ENCODE measurements at places on chromosomes 3 and 15.

DNA sequence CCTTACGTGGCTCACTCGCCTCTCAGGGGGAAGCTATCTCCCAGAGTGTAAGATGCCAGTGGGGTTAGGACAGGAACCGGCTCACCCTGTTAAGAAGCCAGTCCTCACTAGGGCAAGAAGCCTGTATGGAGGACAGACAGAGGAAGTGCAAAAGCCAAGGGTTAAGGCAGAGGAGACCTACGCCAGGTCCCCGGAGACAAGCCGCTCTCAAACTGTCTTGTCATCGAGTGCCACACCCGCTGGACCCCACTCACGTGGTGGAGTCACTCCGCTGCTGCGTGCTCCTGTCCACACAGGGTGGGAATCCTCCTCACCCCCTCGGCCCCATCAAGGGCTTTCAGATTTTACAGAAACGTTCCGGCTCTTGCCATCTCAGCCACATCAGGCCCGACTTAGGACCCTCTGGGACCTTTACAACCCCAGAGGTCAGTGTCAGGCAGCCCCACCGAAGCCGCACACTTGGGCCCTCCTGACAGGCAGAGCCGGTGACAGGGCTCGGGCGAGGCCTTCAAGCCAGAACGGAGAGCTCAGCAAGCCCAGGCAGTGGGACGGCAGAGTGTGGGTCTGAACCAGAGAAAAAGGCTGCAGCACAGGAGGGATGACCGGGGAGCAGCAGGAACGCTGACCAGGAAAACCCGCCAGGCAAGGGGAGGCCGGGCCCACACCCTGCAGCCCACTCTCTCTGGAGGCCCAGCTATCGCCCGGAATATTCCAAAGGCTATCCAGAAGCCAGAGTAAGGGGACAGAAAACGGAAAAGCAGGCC lies 61.7 kb downstream of the XXYLT1 start:
- no peak for DNase-seq

- no peak for DNase-seq
These were observed 252.3 kb downstream of the PTPRG start for GRCh38 chr3:61813636-61814035.

DNA sequence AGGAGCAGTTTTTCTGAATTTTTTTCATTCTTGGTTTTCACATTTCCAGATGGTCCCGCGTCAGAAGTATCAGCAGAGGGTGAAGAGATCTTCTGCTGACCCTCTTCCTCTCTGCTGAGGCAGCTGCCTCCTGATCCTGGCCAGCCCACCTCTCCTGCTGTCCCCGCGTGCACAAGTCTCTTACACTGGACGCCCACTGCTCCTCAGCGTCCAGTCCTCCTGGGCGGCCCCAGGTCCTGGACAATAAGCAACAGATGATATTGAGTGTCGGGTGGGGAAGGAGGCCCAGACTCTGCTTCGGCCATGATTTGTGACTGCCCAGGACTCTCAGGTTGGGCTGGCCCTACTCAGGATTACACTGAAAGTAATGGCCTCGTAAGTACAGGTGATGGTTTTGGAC lies 50.1 kb downstream of the KLHL25 start:
- no peak for DNase-seq

DNA sequence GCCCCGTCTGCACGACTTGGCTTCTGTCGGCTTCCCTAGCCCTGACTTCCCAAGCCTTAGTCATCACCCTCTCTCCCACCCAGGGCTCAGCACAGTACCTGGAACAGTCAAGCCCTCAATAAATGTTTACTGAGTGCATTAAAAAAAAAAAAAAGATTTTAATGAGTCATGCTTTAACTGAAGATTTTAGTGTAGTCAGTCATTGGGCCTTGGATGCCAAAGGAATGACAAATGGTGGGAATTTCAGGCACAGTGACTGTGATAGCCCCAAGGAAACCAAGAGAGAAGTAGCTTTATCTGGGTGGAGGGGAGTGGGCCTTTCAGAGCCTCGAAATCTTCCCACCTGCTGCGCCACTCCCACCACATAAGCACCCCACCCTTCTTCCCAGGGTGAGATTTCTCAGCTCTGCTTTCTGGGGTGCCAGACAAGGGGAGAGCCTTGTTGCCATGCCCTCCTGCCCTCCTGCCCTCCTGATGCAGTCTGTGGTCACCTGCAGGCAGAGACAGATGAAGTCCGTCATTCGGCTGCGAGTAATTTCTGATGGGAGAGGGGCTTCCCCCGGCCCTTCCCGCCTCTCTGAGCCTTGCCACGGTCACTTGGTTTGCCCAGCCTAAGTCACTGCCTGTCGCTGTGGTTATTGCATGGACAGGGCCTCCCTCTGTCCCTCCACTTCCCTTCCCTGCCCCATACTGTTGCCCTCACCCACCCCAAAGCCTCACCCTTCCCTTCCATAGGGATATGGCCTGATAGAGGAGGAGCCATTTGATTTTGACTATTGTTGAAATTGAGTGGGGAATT lies 41.8 kb downstream of the SMAD3 start:
- peak; percentile 85 for DNase-seq

DNA sequence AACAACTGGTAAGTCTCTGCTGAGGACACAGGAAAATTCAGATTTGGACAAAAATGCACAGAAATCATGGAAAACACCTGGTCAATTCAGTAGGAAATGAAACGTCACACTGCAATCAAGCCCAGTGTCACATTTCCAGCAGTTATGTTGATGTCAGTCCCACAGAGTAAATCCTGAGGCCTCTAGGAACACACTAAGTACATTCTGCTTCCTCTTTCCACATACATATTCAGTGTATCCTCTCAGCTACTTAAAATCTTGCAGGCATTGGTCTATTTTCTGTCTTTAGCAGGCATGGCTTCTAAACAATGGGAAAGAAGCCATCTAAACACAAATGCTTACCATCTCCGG lies 207.8 kb downstream of the PLCL2 start:
- DNase-seq: no peak

DNA sequence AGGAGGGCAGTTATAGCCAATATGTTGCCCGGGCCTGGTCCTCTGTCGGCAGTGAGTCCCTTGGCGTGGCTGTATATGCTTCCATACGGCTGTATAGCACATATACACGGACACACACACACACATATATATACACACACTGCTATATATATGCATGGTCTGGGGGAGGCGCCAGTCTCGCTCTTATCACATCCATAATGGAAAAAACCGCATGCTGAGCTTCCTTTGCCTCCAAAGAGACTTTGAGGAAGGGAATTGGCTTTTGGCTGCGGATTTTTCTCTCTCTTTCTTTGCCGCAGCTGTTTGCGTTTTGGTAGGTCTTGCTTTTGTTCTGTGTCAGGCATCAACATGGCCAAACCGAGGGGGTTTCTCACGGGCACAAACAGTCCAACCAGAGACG lies 11.3 kb upstream of the TMEM115 start:
- no peak for DNase-seq

Data from upper lobe of left lung (tissue), 6 donors.